AG09309 (cell line): ENCODE measurements at places on chromosomes 6 and 20.
A peak's percentile ranks its signal among the peaks of the same experiment; 100 is the strongest.

GRCh38 chr6:85041376-85041775 lies 277.0 kb upstream of the TBX18 start:
- DNase-seq: no peak

DNA sequence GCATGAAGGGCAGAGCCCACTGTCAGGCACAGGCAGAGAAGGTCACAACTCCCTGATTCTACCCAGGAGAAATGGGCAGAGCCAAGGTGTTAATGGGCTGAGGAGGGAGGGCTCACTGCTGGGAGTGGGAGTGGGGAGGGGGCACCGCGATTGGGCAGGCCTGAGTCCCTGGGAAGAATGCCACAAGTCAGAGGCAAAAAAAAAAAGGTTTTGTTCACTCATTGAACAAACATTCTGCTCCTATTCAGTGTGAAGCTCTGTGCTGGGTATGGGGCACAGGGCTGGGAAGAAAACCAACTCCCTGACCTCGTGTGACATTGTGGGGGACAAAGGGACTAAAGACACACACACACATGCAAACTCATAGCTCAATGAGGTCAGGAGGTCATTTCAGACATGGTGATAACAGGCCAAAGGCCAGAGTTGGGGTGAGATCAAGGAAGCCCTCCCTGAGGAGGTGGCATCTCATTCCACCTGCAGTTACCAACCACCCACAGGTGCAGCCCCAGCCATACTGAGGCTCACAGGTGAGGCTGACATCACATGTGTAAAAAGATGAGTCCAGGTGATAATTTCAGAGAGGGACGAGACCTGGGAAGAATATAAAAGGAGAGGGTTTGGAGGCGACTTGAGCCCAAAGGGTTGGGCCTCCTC lies 3.2 kb upstream of the PMEPA1 start:
- DNase-seq: no peak

DNA sequence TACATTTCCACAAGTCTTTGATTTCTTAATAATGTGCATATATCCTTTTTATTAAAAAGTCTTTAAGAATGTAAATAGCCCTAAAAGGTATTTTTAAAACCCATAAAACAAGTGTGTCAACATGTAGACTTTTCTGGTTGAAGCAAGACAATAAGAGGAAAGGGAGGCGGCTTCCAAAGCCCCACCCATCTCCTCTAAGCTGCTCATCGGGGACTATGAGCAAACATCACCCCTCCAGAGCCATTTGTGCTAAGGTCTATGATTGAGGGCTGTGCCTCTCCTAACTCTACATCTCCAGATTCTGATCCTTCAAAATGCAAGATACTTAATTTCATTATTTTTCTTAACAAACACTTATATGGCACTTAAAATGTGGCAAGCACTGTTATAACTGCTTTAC lies 2.5 kb upstream of the NAA20 start:
- DNase-seq: no peak

GRCh38 chr6:30006170-30007131 lies 54.6 kb upstream of the POLR1H start:
- DNase-seq: no peak

DNA sequence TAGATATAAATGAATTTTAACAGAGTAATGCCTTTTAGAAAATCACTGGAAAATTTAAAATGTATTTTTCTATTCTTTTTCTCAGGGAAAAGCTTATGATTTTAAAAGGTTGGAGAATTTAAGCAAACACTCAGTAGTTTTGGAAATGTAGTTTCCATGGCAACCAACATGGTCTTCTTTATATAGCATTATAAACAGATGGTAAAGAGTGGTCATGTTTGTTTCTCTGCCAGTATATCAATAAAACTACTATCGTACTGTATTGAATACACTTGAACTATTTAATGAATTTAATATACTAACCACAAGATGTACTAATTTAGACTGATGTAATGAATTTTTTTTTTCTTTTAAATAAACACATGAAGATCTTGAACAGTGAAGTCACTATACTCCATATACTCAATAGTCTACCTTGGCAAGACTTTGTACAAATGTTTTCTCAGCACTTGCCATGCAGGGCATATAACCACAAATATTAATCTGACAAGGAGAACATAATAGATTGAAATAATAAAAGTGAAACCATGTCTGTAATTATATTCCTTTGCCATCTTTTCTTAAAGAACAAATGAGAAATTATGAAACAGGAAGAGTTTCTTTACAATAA lies 105.5 kb downstream of the PDSS2 start:
- DNase-seq: no peak

DNA sequence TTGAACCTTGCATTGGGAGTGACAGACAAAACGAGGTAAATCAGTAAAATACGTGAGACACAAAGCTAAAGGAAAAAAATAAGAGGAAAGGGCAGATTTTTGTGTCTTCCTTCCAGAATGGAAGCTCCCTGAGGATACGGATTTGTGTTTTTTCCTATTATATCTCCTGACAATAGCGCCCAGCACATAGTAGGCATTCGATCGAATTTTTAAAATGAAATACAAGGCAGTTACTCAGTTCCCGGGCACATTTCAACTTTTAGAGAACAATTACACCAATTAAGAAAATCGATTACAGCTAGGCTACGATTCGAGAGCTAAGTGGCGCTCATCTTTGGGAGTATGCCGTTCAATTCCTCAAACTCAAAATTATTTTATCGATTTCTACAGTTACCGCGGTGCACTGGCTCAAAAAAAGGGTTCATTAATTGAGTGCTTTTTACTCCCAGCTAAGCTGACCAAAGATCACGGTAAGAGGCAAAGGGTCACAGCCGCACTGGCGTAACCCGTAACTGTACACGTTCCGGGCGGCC lies 443 bp downstream of the RMND1 start:
- DNase-seq: no peak

DNA sequence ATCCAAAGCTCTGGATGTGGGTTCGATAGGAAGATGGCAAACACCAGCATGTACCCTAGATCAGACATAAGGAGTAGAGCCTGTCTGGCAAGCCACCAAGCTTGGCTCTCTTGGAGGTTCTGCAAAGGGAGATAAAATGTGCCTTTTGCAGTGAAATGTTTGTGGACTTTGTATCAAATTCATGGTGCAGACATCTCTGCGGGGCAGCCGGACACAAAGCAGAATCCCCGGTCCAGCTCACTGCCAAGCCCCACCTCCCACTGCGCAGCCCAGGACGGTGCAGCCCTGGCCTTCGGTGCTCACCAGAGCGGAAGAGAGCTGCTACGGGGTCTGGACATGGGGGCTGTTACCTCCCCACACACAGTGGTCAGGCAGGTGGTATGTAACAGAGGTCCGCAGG lies 333.6 kb upstream of the JARID2 start:
- no peak for DNase-seq

GRCh38 chr6:360349-360748 lies 31.2 kb upstream of the IRF4 start:
- DNase-seq: no peak

DNA sequence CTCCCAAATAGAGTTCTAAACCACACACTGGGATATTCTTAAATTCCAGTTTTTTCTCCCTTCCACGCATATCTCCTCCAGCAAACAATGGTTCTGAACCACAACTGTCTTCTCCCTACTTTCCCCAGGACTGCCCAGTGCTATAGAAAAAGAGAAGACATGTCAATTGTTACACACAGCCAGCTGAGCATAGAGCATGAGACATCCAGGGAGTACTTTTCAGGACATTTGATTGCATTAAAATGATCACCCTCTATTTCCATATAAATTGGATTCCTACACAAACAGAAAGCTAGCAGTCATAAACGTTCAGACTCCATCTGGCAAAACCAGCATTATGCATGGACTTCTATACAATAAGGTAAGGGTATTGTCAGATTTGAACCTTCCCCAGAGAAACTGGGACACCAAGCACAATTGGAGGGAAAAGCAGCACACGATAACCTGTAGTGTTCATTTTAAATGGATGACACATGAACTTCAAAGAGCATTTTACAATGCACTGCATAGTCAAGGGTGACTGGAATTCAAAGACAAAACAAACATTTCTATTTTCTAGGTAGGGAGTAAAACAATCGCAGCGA lies 93.1 kb upstream of the HEY2 start:
- no peak for DNase-seq

DNA sequence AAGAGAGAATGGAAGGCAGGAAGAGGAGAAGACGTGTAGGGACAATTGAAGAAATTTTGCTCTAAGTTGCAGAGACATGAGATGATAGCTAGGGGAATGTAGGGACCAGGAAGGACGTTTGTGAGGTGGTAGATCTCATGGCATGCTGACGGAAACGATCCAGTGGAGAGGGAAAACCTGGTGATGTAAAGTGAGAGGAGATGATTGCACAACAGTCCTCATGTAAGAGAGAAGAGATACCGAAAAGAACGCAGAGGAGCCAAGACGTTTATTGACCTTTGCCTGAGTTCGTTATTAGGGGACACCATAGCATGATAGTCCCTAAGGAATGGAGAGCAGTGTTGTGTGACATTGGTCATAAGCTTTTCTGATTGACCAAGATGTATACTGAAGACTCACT lies 55.3 kb downstream of the IGF2R start:
- DNase-seq: no peak

DNA sequence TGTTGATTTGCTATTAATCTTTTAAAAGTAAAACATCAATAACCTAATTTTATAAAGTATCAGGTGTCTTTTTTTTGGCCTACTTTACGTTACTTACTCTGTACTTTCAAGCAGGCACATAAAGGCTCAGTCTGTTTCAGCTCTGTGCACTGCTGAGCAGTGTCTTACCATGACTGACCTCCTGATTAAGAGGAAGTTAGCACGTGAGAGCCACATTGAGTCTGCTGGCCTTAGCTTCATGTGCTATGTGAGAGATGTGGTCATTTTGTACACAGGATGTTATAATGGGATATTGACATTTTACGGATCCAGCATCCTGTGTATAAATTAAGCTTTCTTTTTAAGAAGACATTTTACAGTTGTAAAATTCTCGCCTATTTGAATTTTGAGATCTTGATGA lies 31.9 kb downstream of the ARID1B start:
- DNase-seq: peak; percentile 27

DNA sequence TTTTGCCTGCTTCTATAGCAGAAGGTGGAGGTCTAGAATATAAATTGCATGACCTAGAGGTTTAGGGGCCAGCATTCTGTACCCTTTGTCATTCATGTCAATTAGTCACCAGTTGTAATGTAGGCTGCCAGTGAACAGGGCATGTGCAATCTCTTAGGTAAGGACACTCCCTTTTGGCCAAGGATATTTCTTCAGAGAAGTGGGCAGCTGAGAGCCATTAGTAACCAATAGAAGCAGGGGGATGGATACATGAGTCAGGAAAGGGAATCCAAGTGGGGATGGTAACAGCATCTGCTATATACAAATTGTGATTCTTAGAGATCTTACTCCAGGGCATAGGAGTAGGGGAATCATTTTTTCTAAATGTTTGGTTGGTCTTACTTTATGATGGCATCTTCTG lies 494.2 kb upstream of the JAG1 start:
- DNase-seq: no peak

DNA sequence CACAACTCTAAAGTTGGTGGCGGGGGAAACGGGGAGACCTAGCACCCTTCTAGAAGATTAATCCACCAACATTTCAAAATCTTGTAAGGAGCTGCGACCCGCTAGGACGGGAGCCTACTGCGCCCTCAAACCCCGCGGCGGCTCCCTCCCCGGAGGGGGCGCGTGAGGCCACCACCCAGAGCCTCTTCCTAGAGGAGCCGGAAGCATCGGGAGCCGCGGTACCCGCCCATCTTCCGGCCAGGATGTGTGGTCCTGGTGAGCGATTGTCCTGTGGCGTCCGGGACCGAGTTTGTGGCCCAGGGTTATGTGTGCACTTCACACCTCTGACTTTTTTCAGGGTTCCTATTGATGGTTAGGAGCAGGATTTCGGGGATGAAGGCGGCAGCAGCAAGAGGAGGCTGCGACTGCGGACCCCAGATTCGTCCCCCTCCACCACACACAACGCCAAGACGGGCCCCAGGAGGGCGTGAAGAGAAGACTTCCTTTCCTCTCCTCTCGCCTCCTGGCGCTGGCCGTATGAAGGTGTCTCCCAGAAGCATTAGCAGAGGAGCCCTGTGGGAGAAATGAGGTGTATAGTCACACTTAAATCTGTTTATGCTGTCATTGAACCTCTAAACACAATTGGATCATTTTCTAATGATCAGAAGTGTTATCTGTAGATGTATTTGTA lies 10.7 kb downstream of the ZNF165 start:
- no peak for DNase-seq

- peak; percentile 48 for DNase-seq
Measured at GRCh38 chr20:4261333-4262284, 246.3 kb upstream of the RNF24 start.

DNA sequence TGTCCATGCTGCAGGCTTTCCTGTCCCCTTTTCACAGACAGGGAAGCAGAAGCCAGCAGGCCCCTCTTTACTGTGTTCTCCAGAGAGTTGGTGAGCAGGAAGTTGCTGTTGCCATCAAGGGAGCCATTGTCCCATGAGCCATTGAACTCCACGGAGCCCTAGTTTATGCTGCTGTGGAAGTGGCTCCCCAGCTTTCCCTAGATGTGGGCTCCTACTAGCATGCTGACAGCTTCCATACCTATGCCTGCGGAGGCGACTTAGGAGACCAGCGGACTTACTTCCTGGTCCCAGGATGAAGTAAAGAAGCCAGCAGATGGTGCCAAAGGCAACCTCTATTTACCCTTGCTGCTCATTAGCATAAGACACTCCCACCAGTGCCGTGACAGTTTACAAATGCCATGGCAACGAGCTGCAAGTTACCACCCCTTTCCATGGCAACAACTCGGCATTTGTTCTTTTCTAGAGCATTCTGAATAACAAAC lies 30.8 kb upstream of the FKBP1A start:
- DNase-seq: no peak

GRCh38 chr6:42345696-42346416 lies 105.9 kb downstream of the TRERF1 start:
- no peak for DNase-seq

DNA sequence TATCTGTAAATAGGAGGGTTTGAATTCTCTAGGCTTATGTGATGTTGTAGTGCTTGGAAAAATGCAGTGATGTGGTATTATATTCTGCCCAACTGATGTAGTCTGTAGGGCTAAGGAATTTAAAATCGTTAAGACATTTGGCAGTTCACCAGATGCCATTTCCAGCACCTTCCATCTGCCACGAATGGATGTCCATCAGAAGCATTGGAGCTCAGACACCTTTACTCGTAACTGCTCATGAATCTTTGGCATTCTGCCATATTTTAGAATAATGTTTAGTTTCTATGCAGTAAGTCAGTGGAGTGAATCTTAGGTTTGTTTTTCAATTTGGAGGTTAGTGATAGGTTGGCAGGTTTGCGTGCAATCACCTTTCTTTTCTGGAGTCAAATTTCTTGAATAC lies 2.4 kb upstream of the SYTL3 start:
- no peak for DNase-seq

GRCh38 chr6:4133941-4134838 lies 1.2 kb downstream of the ECI2 start:
- DNase-seq: no peak
